ENCODE measurements at places on chromosomes 12 and 14.

DNA sequence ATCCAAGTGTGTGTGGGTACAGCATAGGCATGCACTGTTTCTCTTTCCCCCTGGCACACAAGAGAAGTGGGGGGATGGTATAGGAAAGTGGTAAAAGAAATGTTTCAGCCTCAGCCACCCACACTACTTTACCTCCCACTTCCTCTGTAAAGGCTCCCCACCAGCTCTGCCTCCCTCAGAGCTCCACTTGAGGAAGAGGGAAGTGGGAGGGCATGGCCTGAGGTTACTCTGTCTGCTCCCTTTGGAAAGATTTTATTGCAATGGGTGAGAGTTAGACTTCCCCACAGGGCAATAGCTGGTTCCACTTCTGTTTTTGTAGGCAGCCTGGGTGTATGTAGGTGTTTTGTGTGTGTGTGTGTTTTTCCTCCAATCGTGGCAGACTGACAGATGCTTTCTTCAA, 145.3 kb downstream of the SSPN start:
- no peak for DNase-seq

GRCh38 chr12:121626853-121627640, 717 bp downstream of the ORAI1 start:
- DNase-seq, result no peak

DNA sequence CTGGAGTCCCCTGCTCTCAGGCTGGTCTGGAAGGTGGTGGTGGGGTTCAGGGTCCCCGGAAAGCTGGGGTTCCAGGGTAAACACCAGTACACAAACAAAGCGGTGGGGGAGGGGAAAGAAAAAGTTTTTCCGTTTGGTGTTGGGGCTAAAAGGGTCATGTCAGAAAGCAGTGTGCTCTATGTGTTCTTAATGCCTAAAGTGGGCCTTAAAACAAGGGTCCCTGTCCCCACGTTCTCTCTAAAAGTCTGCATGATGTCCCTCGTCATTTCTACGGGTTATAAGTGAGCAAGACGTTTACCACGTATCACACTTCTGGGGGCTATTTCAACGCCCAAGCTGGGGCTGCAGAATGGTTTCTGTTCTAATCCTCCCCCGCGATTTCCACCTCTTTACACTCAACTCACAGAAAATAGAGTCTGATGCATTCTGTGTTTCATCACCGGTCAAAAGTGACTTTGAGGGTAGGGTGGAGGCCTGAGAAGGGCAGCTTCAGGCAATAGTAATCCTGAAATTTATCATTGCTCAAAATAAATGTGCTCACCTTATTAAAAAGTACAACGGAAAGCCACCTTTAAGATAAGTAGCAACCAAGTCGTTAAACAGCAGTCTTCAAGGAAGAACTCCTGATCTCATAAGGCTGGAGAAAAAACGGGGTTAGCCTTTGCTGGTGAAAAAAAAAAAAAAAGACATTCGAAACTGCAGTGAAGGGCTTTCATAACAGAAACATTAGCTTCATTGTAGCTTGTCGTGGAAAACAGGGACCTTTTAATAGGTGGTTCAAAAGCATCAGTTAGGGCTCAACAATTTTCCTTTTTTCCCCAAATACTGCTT, 63.9 kb upstream of the PTGR2 start:
- DNase-seq, result no peak

- no peak for DNase-seq
Observed at GRCh38 chr12:48067250-48067938, 38.5 kb downstream of the SENP1 start.

GRCh38 chr12:52988898-52989297, 17.4 kb upstream of the EIF4B start:
- no peak for DNase-seq

GRCh38 chr12:131917139-131917710, 11.9 kb upstream of the PUS1 start:
- no peak for DNase-seq

DNA sequence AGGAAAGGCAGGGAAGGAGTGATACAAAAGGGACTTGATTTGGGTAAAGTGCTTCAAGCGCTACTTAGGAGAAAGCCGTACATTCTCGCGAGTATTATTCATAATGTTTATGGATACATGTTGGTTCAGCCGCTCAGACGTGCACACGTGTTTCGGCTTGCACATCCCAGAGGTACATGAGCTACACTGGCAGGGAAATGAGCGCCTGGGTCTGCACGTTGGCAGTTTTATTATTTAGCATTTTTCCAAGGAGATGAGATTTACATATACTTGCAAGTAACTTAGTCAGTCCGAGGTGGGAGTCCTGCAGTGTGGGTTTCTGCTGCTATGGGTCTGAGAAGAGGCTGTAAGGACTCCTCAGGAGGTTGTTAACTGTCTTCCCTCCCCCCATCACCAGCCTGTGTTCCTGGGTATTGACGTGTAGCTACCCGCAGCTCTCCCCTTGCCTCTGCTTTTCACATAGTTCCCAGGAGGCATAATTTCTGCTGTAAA, 1.5 kb downstream of the PRKCH start:
- no peak for DNase-seq

DNA sequence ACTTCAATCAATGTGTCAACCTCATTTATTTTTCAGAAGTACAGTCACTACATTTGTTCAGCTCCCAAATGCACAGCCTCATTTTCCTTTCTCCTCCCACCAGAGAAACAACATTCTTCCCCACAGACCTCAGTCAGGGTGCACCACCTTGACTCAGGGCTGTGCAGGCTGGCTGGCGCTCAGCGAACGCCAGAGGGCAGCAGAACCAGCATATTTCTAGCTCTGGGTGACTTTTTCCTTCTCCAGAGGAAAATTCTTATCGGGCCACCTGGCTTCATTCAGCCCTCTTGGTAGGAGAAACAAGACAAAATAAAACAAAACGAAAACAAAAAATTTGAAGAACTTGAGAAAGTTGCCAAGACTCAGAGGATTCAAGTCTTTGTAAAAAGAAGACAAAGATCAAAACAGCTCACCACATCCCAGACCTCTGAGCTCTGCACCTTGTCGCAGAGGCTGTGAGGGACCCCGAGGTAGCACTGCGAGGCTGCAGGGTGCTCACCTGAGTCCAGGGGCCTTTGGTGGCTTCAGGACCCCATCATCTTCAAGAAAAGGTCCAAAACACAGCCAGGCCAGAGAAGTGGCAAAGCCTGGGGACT, 33.7 kb downstream of the PAH start:
- no peak for DNase-seq

- DNase-seq, result no peak
Observed at GRCh38 chr12:12734054-12734453, 16.9 kb downstream of the CDKN1B start.

DNA sequence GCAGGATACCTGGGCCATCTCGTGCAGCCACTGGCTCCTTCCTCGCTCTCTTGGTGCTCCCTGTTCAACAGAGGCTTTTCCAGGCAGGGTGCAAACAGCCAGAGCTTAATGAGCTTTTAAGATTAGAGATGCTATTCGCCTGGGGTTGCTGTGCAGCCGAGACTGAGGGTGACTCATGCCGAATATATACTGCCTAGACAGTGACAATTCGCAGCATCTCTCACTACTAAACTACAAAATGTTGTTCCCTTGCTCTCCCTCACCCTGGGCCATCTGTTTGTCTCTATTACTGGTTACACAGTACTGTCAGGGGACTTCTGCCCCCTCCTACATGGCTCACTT, 26.0 kb upstream of the TESC start:
- no peak for DNase-seq
